A549 treated with RU486 at 1 μM for 4 hours (cell line): ENCODE measurements at places on chromosomes 6 and 20. TPM values are rescaled to one million over a fixed set of nuclear protein-coding genes. Genes with fewer than 3 reads are reported as not detected.

The PLA2G7 gene
- 0.11 TPM in 1 of 5 replicates, not detected in the others for total RNA-seq

The EBF4 gene
- total RNA-seq: 2.4 to 3.0 TPM (median 2.7 TPM) in 5 replicates

The BPIFB1 gene
- 0.13 to 0.19 TPM in 2 of 5 replicates, not detected in the others for total RNA-seq

The LRRC1 gene
- 4.7 to 6.4 TPM (median 6.0 TPM) in 5 replicates for total RNA-seq
